ENCODE measurements at places on chromosomes 6 and 20.

DNA sequence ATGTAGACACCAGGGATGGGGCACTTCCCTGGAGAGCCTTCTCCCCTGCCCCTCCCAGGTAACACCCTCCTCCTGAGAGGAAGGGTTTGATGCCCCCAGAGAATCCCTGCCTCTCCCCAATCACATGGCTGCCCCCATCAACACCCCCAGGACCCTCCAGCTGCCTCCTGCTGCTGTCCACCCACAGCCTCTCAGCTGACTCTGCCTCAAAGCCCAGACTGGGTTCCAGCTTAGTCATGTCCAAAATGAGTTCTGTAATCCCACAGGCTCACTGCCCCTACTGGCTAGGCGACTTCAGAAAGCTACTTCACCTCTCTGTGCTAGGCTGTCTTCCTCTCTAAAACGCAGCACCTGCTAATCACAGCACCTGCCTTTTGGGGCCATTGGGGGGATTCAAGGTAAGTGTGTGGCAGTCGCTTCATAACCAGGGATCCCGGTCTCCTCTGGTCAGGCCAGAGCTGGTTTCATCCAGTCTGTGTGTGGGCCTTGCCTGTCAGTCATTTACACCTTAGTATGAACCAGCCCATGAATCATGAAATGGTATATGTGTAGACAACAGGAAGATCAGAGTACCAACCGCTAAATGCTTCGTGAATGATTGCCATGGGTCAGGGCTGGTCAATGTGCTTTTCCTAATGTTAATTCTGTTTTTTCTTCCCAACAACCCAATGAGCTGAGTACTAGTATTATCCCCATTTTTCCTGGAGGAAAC lies 40.4 kb downstream of the TFEB start:
- no peak for DNase-seq

DNA sequence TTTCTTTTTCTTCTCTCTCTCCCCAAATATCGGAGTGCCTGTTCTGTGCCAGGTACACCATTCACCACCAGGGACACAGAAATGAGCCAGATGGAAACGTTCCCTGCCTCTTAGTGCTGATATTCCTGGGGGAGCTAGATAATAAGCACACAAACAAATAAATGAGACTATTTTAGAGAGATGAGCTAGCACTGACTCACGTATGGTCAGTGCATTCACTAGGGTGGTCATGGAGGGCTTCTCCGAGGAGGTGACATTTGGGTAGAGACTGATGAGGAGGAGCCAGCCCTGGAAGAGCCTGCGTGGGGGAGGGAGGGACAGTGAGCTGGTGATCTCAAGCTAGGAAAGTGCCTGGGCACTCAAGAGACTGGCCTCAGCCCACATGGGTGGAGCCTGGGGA lies 252.3 kb upstream of the KCNG1 start:
- no peak for DNase-seq

- peak; percentile 42 for DNase-seq
These were observed 7.5 kb downstream of the CCM2L start for GRCh38 chr20:32017711-32018251.

DNA sequence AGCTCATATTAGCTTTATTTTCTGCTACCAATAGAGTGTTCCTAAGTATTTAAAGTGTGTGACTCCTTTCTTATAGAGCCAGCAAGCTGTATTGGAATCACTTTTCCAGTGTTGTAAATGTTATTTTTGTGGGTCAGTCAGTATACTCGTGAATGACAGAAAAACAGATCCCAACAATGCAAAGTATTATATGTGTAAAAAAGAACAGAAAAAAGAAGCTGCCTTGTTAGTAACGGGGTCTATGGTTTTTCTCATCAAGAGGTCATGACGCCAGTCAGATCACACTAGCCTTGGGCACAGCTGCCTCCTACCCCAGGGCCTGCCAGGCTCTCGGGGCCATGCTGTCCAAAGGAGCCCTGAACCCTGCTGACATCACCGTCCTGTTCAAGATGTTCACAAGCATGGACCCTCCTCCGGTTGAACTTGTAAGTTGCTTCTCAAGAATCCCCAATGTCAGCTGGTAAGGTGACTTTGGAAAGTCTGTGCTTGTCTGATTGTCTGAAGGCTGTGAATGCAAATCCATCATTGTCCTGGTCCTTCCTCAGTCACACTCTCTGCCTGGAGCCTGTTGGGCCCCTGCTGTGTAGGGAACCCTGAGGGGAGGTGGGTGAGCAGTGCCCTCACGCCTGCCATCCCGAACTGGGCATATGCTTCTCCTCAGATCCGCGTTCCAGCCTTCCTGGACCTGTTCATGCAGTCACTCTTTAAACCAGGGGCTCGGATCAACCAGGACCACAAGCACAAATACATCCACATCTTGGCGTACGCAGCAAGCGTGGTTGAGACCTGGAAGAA lies 9.8 kb downstream of the NELFCD start:
- no peak for DNase-seq

- no peak for DNase-seq
These were observed 28.4 kb upstream of the OSTM1 start for GRCh38 chr6:108102965-108103364.

- DNase-seq: no peak
These were observed 5.9 kb upstream of the DEK start for GRCh38 chr6:18270216-18270615.

GRCh38 chr6:87183687-87184086 lies 28.3 kb downstream of the ZNF292 start:
- DNase-seq: no peak

GRCh38 chr6:13253272-13253671 lies 75.1 kb downstream of the TBC1D7 start:
- DNase-seq: no peak

DNA sequence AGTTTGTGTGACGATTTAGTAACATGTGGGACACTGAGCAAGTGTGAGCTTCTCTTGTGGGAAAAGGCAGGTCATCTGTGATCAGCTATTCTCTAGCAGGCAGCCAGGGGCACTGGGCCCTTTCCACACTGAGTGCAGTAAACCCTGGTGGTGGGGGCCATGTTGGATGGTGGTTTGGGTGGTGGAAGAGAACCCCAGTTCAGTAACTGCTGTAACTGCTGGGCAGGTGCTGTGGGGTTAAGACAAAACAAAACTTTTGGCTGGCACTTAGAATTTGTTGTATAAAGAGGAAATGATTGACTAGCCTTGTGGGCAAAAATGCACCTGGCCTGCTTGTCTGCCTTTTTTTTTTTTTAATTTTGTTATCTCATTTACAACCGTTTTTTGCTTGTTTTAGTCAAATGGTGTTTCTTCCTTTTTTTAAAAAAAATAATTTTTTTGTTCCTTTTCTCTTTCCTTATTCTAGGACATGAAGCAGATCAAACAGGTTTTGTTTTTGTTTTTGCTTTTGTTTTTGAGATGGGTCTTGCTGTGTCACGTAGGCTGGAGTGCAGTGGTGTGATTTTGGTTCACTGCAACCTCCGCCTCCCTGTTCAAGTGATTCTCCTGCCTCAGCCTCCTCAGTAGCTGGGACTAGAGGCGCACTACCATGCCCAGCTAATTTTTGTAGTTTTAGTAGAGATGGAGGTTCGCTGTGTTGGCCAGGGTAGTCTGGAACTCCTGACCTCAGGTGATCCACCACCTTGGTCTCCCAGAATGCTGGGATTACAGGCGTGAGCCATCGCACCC lies 59.8 kb downstream of the IGF2R start:
- DNase-seq: no peak

DNA sequence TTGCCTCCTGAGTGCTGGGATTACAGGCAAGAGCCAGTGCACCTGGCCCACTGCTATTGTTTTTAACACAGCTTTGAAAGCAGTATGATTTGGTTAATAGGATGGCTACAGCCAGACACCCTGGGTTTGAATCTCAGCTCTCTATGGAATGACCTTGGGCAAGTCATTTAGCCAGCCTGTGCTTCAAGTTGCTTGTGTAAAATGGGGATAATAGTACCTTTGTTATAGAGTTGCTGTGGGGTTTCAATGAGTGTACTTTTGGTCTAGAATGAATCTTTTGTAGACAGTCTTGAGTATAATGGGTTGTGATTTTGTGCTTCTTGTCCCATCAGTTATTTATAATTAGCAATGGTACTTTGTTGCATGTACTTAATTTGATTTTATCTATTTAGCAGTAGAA lies 70.9 kb downstream of the JARID2 start:
- no peak for DNase-seq

GRCh38 chr6:5680095-5680494 lies 326.6 kb downstream of the NRN1 start:
- no peak for DNase-seq

- no peak for DNase-seq
These were observed 24.2 kb downstream of the CST9L start for GRCh38 chr20:23544133-23544532.

- DNase-seq: no peak
These were observed 29.3 kb upstream of the CTAGE9 start for GRCh38 chr6:131740161-131740560.

DNA sequence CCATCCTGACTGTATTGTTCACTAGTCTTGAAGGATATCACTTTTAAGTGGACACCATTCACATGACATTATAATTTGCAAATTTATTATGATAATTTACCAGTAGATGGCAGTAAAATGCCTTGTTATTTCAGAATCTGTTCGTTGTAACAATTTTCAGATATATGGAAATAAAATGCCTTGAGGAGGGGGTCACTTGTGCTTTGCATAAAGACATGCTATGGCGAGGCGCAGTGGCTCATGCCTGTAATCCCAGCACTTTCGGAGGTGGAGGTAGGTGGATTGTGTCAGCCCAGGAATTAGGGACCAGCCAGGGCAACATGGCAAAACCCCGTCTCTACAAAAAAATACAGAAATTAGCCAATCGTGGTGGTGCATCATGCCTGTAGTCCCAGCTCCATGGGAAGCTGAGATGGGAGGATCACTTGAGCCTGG lies 9.0 kb upstream of the NCOA6 start:
- peak; percentile 0 for DNase-seq

DNA sequence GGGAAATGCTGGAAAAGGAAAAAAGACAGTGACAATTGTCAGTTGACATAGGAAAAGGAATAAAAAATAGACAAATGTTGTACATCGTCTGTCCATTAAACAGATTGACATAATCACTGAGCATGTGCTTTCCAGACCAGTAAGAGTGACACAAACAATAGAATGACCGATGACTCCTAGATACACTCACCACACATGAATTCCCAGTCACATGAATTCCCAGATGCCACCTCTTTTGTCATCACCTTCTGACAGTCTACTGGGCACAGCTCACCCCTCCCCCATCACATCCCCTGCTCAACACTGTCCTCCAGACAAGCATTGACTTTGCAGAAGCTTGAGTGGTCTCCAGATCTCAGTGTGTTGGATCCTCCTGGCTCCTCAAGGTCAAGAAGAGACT lies 25.9 kb downstream of the POM121L2 start:
- no peak for DNase-seq

- no peak for DNase-seq
These were observed 272.2 kb upstream of the FOXQ1 start for GRCh38 chr6:1039746-1040145.

GRCh38 chr6:7910298-7910653 lies 312 bp downstream of the TXNDC5 start:
- DNase-seq: no peak

DNA sequence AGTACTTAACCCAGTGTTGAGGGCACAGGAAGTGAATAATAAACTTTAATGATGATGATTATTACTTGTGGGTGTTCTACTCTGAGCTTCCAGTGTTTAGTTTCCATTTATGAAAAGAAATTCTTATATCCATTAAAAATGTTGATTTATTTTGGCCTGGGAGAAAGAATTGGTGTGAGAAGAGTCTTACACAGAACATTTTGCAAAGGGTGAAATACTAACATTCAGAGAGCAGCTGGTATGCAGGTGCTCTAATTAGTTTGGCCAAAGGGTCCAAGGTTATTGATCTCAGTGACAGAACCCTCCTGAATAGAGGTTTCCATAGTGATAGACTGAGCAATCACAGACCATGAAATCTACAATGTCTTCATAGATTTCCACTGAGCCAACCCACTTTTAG lies 4.4 kb downstream of the OSER1 start:
- no peak for DNase-seq

- no peak for DNase-seq
These were observed 139.8 kb upstream of the HMGN3 start for GRCh38 chr6:79374308-79374707.

- DNase-seq: no peak
These were observed 72.4 kb upstream of the TBC1D7 start for GRCh38 chr6:13400772-13401171.

DNA sequence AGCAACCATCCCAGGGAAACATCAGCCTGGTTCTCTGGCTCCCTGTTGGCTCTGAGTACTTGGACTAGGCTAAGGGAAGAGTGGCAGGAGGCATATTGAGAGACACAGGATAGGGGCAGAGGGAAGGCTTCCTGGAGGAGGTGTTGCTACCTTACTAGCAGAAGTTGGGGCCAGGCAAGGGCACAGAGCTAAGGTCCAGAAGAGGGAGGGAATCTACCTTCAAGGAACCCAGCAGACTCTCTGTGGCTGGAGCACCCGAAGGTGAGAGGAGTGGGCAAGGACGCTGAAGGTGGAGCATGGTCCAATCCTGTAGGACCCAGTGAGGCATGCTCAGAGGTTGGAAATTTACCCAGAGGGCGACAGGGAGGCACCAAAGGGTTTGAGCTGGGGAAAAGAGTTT lies 191.9 kb downstream of the TFAP2C start:
- no peak for DNase-seq

DNA sequence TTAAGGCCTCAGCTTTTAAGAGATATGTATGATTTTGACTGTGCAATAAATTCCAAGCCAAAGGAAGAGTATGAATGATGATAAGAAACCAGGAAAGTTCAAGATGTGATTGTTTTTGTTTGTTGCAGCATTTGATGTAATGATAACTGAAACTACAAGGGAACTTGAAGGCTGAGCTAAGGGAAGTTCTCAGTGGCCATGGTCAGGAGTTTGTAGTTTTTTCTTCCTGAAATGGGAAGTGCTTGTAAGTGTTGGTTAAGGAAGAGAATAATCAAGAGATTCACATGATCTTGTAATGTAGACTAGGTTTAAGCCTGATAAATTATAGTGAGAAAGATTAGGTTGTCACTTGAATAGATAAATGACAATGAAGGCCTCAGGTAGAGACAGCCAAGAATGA lies 53.4 kb downstream of the PTCHD4 start:
- no peak for DNase-seq

DNA sequence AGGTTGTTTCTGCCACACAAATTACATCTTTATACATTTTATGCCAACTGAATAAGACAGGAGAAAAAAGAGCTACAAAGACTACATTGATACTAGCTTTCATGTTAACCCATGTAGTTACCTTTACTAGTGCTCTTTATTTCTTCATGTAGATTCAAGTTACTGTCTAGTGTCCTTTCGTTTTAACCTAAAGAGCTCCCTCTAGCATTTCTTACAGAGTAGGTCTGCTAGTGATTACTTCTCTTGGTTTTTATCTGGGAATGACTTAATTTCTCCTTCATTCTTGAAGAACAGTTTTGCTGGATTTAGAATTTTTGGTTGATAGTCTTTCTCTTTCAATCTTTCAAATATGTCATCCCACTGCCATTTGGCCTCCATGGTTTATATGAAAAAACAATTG lies 21.2 kb upstream of the NOP56 start:
- DNase-seq: no peak

DNA sequence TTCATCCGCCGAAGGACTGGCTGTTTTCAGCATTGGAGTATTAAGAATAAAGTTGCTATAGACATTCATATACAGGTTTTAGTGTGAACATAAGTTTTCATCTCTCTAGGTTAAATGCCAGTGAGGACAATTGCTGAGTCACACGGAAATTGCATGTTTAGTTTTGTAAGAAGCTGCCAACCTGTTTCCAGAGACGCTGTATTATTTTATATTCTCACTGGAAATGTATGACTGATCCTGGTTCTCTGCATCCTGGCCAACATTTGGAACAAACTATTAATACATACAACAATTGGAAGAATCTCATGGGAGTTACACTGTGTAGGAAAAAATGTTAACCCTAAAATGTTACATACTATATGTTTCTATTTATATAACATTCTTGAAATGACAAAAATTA lies 16.7 kb upstream of the TGM6 start:
- DNase-seq: no peak

GRCh38 chr20:45154183-45154582 lies 20.5 kb upstream of the PI3 start:
- no peak for DNase-seq
